ENCODE measurements at places on chromosomes 13 and 19.

DNA sequence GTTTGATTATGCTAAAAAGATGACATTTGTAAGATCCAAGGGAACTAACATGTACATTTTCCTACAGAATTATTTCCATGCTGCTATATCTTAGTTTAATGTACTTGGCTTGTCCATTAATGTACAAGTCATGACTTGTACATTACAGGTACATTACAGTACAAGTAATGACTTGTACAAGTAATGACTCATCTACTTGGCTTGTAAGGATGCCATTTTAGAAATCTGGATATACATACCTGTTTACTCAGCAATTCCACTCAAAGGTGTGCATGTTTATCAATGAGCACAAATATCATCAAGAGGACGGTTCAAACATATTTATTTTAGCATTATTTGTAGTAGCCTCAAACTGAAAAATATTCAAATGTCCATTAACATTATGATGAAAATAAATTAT lies 87.0 kb upstream of the TRPC4 start:
- no peak for DNase-seq

DNA sequence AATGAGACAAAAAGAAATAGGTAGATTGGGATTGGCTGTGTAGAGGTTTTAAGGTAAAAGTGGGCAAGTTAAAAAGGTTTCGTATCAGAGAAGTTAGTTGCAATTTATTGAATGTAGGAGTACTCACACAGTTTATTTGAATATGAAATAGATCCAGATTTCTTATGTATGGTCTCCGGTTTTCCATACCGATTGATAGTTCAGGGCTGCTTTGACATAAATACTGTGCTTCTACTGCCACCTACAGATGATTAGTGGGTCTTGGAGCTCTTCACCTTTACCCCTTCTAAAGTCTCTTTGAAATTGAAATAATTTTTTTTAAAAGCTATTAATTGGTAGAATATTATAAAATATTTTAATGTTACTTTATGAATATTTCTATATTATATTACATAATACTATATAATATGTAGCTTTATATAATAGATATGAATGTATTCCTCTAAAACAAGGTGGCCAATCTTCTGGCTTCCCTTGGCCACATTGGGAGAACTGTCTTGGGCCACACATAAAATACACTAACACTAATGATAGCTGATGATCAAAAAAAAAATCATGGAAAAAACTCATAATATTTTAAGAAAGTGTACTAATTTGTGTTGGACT lies 7.7 kb upstream of the GPR18 start:
- peak; percentile 44 for DNase-seq

- DNase-seq = no peak
Measured at GRCh38 chr13:105878119-105878700, 657.3 kb downstream of the EFNB2 start.

DNA sequence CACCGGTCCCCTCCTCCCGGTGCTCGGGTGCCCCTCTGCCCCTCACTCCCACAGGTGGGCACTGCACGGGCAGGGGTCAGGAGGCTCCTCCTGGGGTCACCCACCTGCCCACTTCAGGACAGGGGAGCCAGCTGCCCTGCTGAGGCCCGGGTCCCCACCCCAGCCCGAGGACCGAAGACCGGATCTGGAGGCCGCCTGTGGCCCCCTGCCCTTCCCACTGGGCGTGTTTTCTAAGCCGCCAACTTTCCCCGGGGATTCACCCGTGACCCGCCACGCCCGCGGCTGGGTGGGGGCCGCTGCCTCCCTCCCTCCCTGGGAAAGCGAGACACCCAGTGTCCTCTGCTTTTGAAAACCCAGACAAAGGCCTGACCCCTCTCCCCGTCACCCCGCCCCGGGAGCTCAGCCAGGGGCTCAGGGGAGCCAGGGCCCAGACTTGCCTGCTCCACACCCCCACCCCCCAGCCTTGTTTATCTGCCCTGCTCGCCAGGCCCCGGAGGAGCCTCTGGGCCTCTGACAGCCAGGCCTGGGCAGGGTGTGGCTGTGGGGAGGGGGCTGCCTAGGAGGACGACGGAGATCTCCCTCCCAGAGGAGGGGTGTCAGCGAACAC lies 1.3 kb downstream of the PALM start:
- DNase-seq = peak; percentile 55

DNA sequence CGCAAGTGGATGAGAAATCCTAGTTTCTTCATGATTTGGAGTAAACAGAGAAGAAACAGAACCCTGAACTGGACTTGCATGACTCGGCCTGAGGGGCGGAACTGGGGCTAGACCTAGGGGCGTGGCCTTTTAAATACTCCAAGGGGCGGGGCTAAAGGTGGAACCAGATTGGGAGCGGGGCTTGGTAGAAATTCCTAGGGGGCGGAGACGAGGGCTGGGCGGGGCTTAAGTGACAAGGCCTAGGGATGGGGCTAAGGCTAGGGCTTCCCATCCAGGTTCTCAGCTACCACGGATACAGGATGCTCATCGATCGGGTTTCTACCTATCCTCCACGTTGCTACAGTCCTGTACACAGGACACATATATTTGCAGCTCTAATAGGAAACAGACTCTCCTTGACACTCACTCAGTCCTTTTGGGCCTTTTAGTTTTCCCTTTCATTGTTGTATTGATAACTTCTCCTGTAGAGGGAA lies 372 bp upstream of the ZNF699 start:
- peak; percentile 92 for DNase-seq

- DNase-seq = peak; percentile 58
Measured at GRCh38 chr13:42594481-42595252, 20.7 kb downstream of the TNFSF11 start.

GRCh38 chr13:96032717-96033116 lies 20.5 kb downstream of the UGGT2 start:
- DNase-seq = no peak

- no peak for DNase-seq
Measured at GRCh38 chr13:78084401-78084800, 165.8 kb upstream of the EDNRB start.

GRCh38 chr19:2774953-2775555 lies 8.0 kb downstream of the SGTA start:
- DNase-seq = no peak

DNA sequence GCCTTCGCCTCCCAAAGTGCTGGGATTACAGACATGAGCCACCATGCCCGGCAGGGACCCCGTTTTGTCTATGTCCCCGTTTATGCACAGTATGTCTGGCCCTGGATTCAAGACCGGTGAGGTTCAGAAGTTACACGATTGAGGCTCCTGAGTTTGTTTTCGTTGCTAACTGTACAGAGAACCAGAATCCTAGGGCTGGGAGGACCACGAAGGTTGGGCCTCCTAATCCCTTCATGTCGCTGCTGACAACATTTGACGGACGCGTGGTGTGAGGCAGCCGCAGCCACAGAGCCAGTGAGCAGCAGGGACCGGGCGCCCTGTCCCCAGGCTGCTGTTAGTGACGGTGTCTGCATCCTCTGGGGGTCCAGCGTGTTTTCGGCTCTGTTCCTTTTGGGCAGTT lies 91.4 kb downstream of the ATP11A start:
- DNase-seq = peak; percentile 47

- DNase-seq = no peak
Measured at GRCh38 chr19:49846408-49846807, 4.6 kb upstream of the PTOV1 start.

- DNase-seq = no peak
Measured at GRCh38 chr13:26525528-26525927, 32.0 kb upstream of the WASF3 start.

DNA sequence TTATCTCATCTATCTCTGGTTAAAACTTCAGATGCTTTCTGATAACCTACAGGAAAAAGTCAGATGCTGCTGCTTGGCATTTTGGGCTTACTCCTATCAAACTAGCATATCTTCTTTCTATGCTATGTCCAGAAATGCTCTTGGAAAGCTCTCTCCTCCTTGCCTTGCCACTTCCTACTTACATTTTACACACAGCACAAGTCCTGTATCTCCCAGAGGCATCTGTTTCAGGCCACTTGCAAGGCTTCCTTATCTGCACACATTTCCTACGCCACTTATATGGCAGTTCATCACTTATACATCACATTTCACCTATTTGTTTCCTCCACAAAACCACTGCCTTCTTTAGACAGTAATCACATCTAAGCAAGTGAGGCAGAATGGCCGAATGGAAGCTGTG lies 220.3 kb downstream of the DNAJC15 start:
- DNase-seq = no peak

DNA sequence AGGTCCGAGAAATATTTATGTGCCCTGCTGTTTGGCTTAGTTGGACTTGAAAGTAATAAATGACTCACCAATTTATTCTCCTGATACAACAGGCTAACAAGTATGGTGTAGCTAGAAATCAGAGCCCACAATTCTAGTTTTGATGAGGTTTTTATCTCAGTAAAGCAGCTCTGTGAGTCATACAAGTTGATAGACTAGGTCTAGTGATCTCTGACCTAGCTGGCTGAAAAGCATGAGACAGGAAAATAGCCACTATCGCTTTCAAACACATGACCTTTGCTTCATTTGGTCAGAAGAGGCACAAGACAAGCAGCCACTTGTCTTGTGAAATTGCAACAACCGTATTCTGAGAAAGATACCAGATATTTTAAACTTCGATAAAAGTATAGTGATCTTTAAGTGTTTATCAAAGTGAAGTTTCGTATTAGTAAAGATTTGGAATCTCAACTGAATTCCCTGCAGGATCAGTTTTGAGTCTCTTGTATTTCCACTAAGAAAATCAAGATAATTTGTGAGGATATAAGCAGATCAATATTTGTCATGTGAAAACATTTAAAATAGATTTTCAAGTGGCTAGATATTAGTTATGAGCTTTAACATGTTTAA lies 126.7 kb downstream of the MAB21L1 start:
- no peak for DNase-seq

GRCh38 chr13:75091718-75092117 lies 390.3 kb downstream of the TBC1D4 start:
- DNase-seq = no peak

- peak; percentile 99 for DNase-seq
Measured at GRCh38 chr19:29811125-29812079, at the start of gene CCNE1. Gene CCNE1, plus strand, starts transcription at chr19:29811991. Its CDS starts 565 bp downstream, at chr19:29812556.

DNA sequence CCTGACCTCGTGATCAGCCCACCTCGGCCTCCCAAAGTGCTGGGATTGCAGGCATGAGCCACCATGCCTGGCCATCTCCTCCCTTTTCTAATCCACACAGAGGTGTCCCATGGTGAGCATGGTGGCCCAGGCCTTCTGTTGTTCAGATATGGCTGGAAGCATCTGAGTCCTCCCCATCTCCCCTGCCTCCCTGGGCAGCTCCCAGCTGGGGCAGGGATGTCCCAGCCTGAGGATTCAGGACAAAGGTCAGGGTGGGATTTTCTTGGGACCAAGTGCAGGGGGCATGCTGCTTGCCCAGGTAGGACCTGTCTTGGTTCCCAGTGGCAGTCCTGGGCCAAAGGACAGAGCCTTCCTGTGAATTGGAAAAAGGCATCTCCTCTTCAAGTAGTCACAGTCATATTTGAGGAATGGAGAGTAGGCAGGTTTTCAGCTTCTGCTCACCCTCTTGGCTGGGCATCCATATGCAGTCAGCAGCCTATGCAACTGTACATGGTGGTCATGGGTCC lies 10.8 kb downstream of the ADGRE2 start:
- DNase-seq = no peak

DNA sequence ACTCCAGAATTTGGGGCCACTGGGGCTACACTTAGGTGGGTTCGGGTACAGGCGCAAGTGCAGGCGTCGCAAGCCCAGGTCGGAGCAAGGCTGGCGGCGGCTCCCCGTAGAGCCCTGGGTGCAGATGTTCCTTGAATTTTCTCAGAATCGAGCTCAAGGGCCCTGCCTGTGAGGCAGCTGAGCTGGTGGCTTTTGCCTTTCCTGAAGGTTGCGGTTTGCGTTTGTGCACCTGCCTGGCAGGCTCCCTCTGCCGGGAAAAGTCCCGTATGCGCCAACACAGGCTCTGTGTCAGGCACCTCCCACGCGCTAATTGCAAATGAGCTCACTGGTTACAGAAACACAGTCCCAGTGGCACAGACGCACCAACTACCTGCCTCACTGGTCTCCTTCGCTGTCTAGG lies 5.9 kb downstream of the DOHH start:
- no peak for DNase-seq

- no peak for DNase-seq
Measured at GRCh38 chr19:44649578-44650145, 6.0 kb downstream of the PVR start.

- no peak for DNase-seq
Measured at GRCh38 chr13:70662231-70662940, 554.1 kb upstream of the KLHL1 start.

DNA sequence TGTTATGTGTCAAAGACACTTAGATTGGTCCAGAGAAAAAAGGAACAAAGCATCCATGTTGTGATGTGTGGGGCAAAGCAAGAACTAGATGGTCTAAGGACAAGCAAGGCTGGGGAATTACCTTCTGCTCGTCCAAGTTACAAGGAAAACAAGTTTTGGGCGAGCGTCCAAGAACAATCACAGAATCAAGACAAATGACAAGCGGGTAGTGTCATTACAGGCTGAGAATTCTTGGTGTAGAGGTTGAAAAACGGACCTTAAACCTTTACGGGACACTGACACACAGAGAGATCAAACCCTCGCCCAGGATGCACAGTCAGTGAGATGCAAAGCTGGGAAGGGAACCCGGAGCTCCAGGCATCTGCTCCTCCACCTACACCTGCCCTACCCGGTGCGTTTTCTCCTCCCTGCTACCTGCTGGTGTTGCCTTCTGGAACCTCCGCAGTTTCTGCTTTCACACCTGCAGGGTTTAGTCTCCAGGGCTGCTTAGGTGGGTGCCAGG lies 515 bp upstream of the ZNF324B start:
- no peak for DNase-seq

DNA sequence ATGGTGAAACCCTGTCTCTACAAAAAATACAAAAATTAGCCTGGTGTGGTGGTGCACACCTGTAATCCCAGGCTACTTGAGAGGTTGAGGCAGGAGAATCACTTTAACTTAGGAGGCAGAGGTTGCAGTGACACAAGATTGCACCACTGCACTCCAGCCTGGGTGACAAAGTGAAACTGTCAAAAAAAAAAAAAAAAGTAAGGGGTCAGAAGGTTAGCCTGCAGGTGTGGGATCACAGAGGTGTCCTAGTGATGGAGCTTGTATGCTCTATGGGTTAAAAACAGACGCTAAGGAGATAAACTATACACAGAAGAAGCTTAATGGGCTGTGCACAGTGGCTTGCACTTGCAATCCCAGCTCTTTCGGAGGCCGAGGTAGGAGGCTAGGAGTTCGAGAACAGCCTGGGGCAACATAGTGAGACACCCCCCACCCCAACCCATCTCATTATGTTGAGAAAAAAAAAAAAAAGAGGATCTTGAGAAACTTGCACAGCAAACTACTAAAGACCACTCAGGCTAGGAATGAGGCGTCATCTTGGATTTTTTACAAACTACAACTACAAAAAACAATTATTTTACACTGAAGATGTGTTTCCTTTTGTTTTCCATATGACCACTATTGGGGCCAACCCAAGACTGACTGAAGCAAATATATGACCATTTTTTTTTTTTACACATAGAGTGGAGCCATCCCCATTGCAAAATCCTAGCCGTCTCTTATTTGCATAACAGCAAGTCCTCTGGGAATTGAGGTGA lies 7.9 kb downstream of the FOSB start:
- DNase-seq = no peak

GRCh38 chr19:50580240-50580639 lies 12.0 kb upstream of the LRRC4B start:
- DNase-seq = no peak

- no peak for DNase-seq
Measured at GRCh38 chr13:102901615-102902305, 55.9 kb downstream of the ERCC5 start.

Measured in SK-N-SH (cell line).